C1 segment of cervical spinal cord (tissue), 14 donors: ENCODE measurements at places on chromosomes 11 and 22.

DNA sequence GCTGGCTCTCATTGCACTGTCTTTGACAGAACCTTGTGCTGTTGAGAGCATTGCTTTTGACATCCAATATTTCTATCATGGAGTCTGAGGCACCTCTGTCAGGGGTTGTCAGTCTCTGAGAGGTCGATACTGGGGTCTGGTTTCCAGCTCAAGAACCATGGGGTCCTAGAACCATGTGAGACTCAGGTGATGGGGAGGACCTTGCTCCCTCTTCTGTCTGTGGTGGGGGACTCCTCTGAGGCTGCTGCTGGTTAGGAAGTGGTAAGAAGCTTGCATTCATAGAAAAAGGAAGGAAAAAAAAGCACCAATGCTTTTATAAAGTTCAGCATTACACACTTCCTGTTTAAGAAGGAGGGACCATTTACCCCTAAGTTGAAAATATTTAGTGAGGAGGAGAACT, 91.8 kb upstream of the CD44 start:
- DNase-seq = no peak

DNA sequence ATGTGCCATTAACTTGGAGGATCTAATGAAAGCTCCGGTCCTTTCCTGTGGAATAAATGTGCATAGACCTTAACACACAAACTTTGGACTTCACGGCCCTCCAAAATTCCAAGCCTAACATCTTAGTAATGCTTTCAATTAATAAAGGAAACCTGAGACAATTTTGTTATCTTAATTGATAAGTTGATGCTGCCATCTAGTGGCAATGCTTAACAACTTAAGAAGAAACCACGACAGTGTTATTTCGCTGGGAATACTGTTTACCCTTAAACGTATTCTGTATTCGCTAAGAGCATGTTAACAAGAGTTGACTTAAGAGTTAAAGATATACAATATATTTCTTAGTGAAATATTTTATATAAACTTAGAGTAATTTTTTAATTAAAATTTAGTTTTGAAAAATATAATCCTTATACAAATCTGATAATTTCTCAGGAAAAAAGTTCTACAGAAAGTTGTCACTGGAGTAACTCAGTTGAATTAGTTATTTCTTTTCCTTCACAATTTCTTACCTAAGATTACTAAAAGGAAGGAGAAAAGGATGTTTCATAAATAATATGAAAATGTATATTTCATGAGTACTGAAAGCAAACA, 35.0 kb upstream of the OR9G4 start:
- no peak for DNase-seq

DNA sequence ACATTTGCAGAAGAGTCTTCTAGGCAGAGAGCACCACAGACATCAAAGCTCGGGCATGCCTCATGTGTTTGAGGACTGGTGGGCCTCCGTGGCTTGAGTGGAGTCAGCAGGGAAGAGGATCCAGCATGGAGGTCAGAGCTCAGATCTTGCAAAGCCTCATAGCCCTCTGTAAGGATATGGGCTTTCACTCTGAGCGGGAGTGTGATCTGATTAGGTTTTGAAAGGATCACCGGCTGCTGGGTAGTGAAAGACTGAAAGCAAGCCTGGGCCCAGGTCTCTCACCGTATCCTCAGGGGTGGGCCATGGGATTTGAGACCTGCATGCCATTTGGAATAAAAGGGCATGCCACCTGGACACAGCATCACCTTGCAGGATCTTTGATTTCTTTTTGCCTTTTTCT, 112.7 kb downstream of the TEAD1 start:
- no peak for DNase-seq

DNA sequence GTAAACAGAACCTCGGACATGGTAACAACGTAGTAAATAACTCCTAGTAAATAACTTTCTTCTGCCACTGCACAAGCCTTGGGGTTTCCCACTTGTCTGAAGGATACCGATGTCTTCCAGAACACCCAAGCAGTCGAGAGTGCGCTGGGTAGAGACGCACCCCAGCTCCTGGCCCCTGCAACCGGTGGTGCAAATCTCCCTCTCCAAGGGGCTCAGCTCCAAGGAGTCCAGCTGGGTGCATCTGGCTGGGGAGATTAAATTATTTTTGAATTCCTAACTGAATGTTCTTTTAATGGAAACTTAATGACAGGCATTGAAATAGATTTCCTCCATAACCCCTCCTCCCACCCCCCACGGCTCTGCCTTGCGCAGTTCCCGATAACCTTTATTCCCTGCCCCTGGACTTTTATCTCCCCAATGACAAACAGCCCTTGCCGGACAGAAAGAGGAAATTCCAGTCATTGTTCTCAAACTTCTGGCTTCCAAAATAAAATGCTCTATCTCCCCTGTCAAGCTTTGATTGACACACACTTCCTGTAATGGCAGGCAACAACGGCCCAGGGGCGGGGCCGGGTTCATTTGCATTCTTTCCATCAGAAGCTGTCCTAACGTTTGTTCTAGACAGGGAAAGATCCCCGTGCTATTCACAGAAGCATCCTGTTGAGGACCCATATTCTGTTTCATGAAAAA, 31.2 kb downstream of the KCNJ1 start:
- DNase-seq = no peak

- DNase-seq = no peak
Observed at GRCh38 chr11:79110321-79110720, 330.5 kb downstream of the TENM4 start.

DNA sequence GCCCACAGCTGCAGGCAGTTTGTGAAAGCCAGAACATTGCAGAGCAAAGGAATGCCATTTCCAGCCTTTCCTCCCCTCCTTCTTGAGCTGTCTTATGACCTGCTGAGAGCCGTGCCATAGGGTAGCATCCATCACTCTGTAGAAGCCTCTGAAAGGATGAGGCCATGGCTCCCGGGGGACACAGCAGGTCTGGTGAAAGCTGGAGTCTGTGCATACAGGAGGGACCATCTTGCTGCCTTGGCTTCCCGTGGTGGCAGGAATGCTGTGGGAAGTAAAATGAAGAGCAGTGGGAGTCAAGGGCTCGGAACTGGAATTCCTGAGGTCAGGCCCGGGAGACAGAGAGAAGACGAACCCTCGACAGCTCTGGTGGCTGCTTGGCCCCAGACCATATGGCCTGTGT, 30.9 kb downstream of the ANO1 start:
- DNase-seq = no peak

DNA sequence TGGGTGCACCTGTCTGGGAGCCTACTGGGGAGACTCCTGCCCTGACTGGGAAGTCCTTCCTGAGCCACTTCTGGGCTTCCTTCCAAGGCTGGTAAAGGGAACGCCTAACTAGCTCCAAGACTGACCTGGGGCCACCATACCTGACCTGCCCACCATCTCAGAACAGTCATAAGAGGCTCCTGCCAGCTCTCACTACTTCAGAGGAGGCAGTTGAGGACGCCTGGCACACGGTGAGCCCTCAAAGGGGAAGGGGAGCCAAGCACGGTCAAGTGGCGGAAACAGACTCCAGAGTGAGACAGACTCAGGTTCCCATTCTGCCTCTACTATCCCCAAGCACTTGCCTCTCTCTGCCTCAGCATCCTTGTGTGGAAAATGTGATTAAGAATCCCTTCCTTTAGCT, 7.6 kb downstream of the MCAT start:
- DNase-seq = no peak

GRCh38 chr22:40021401-40022000, 26.7 kb downstream of the FAM83F start:
- no peak for DNase-seq

- no peak for DNase-seq
Observed at GRCh38 chr11:16000065-16000464, 356.3 kb downstream of the SOX6 start.

GRCh38 chr22:38489142-38489541, 17.0 kb downstream of the DDX17 start:
- DNase-seq = no peak

GRCh38 chr11:86620891-86621521, 51.4 kb downstream of the ME3 start:
- no peak for DNase-seq

DNA sequence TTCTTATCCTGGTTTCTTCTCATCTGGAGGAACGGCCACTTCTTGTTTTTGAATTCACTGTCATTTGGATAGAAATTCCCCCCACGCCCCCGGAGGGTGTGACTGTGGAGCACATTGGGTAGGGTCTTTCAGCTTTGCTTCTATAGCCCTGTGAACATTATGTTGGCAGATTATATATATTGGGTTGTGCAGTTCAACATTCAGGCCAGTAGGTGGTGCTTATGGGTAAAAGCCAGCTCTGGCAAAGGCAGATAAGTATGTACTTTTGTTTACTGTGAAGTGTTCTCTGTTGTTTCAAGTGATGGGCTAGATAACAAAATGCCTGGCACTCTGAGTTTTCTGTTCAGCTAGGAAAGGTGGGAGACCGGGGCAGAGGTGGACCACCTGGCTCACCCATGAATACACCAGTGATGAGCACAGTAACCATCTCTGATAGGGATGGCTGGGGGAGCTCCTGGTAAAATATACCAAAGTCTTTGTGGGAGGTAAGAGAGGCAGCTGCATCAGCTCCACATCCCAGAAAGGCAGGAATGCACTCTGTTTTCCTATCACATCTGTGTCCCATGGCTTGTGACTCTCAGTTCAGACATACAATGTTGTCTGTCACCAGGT, 1348.2 kb upstream of the RAG2 start:
- no peak for DNase-seq

DNA sequence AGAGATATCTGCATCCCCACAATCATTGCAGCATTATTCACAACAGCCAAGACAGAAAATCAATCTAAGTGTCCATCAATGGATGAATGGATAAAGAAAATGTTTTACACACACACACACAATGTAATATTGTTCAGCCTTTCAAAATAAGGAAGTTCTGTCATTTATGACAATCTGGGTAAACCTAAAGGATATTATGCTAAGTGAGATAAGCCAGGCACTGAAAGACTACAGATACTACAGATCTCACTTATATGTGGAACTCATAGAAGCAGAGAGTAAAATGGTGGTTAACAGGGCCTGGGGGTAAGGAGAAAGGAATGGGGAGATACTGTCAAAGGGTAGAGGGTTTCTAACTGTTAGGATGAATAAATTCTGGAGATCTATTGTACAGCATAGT, 36.0 kb upstream of the EED start:
- DNase-seq = no peak

- no peak for DNase-seq
Observed at GRCh38 chr22:19397734-19398104, 33.8 kb downstream of the HIRA start.

DNA sequence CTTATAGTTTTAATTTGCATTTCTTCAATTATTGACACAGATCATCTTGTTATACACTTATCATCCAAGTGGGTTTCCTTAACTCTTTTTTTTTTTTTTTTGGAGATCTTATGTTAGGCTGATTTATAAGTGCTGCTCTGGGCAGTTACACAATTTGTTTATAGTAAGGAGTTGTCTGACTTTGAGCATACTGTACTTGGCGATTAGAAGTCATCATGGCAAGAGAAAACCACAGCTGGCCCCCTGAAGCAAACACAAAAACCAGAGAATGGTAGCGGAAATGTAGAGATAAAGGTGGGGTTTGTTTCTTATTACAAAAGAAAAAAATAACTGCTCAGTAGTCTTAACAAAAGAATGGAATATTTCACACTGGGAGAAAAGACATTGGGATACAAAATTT, 292.6 kb downstream of the SWAP70 start:
- no peak for DNase-seq

GRCh38 chr11:82494988-82495432, 238.7 kb downstream of the FAM181B start:
- no peak for DNase-seq

GRCh38 chr22:19088866-19089595, 33.2 kb downstream of the DGCR2 start:
- DNase-seq = no peak

DNA sequence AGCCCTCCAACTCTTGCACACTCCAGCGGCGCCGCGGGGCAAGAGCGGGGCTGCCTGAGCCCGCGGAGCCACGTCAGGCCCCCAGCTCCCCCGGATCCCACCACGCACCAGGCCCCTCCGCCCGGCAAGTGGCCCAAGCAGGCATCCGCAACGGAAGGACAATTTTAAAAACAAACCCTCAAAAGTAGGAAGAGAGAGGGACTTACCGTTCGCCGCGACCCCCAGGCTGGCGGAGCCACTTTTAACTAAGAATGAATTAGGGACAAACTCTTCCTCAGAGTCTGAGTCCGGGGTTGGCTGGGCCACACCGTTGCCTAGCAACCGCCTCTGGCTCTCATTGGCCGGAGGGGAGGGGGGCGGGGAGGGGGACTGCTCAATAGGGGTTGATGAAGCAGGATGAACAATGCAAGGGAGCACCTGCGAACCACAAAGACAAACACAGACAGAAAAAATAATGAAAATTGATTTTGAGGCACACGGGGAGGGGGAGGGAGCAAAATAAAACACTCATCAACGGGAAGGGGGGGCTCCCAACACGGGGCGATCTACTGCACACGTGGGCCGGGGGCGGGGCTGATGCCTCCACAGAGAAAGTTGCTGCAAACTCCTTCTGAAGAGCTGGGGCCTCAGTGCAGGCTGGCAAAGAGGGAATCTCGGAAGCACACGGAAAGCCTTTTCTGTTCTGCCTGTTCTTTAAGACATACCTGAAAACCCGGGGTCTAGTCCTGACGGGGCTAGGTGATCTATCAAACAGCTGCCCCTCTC, 387.5 kb upstream of the NARS2 start:
- DNase-seq = peak; percentile 57

DNA sequence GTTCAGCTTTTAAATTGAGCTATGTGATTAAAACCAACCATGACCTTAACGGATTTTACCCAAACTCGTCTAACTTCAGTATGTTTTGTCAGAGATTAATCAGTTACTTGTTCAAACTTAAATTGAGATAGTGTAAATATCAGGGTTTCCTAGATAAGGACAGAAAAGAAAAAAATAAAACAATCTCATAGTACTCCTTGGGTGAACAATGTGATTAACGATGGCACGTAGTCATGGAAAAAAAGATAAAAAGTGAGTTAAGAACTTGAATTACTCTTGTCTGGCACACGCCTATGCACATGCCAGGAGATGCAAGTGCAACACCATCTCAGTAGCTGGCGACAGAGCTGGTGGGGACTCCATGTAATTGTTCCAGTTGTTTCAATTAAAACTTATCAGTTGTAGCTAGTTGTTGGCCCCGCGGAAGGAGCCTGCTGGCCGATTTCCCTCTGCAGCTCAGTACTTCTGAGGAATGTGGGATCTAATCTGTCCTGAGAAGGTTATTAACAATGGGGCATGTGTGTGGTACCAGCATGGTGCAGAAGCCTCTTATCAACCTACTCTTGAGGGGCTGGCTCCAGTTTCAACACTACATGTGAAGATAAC, 3.0 kb downstream of the RASSF10 start:
- no peak for DNase-seq

- DNase-seq = no peak
Observed at GRCh38 chr22:42645938-42646568, 3.1 kb downstream of the CYB5R3 start.

DNA sequence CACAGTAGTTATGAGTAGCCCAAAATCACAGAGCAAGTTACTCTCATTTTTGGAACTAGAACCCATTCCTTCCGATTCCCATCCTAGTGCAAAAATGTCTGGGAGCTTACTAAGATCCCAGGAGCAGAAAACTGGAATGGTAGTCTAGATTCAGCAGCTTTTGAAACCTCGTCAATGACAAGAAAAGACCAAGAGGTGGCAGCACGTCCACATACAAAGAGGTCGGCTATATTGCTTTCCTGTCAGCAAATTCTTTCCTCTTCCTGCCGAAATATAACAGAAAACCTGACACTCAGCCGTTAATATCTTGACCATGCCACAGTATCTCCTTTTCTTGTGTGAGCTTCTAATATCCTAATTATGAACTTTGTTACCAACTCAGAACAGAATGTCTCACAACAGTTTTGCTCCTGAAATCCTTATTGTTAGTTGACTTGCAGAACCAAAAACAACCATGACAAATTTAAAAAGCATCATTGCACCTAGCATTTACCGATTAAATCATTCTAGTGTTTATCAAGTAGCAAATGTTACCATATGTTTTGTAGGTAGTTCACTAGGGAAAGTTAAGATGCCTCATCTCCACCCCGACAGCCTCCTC, 92.8 kb upstream of the OR9G4 start:
- DNase-seq = no peak
